ENCODE measurements at places on chromosomes 4 and X. TPM values are rescaled to one million over a fixed set of nuclear protein-coding genes. Genes with fewer than 3 reads are reported as not detected.

DNA sequence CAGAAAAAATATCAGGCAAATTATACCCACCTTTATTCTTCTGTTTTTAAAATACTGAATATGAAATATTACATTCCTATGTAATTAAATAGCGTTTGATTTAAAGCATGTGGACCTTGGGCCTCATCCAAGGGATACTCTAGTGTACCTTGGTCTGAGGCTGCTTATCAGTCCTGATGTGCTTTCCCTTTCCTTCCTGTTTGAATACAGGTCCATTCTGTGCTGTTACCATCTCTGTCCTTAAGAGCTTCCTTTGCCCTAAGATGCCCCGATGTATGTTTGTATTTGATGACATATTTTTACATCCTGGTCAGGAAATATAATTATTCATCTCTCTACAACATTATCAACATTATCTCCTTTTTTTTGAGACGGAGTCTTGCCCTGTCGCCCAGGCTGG is 24.1 kb downstream of the FAT4 start:
- DNase-seq = no peak

- no peak for DNase-seq
Measured at GRCh38 chr4:3390288-3390811, 51.4 kb upstream of the HGFAC start.

DNA sequence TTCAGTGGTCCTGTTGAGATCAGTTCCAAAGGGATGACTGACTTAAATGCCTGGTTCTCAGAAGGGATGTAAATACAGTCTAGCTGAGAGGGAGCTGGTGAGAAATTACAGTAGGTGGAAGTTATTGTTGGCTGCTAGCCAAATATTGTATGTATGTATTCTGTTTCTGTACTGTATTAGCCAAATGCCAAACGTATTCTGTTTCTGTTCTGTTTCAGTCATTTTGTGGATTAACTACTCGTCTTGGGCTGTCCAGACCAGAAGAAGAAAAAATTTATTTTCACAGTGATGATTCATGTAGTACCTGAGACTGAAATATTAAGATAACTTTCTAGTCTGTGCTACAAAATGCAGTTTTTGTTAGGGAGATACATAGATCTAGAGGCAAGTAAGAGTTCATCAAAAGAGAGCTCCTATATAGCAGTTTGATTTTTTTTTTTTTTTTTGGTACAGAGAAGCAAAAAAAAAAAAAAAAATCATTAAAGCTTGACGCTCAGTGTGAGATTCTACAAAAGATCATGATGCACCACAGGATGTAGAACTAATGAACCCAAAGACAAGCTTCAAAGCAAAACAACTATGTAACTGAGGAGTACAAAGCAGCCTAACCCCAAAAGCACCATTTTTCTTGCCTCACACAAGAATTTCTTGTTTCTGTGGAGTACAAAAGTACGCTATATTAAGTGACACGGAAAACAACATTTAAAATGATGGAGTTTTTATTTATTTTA is 54.8 kb downstream of the CASP6 start:
- DNase-seq = peak; percentile 5

DNA sequence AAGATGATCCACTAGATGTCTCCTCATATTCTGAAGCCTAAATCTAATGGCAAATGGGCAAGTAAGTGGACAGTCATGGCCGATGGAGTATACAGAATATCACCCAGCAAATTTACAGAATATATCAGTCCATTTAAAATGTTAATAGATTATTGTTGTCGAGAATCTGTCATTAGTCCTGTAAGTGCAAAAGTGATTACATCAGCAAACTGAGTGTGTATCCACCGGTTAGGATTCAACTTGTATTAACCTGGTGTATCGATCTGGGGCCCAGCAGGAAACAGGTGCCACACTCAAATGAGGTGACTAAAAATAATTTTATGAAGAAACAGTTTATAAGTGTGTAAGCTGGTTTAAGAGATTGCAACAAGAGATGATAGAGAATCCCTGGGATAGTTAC is 367.9 kb upstream of the FAM47C start:
- DNase-seq = no peak

Gene PPEF2
- polyA plus RNA-seq = not detected

Gene TEX13B
- not detected for polyA plus RNA-seq

GRCh38 chr4:16206301-16206700 is 20.0 kb downstream of the TAPT1 start:
- no peak for DNase-seq

DNA sequence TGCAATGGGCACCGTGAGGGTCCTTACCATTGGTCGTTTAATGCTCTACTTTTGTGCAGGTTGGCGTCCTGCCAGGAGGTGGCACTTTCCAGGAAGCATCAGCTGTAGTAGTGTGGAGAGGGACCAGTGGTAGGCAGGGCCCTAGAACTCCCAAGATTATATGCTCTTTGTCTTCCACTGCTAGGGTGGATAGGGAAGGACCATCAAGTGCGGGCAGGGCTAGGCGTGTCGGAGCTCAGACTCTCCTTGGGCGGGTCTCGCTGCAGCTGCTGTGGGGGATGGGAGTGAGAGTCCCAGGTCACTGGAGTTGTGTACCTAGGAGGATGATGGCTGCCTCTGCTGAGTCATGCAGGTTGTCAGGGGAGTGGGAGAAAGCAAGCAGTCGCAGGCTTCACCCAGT is 134.7 kb downstream of the KLF8 start:
- no peak for DNase-seq

Data from spinal cord (tissue), 10 donors.